ENCODE measurements at places on chromosomes 6 and 20.

DNA sequence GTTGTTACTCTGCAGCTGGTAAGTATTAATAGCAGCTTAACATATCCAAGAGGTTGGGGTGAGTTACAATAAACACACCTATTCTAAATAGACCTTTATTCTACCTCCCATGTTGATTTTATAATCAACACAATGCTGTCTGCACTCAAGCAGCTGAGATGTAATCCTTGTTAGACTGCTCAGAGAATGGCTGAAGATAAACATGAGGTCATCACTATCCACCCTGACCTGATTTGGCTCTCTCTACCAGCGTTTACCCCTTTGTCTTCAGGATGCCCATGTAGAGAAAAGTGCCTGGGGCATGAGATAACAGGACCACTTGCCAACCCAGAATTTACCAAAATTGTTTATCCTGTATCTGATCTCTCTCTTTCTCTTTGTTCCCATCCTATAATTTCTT is 220.7 kb upstream of the DEFB112 start:
- peak; percentile 10 for DNase-seq

DNA sequence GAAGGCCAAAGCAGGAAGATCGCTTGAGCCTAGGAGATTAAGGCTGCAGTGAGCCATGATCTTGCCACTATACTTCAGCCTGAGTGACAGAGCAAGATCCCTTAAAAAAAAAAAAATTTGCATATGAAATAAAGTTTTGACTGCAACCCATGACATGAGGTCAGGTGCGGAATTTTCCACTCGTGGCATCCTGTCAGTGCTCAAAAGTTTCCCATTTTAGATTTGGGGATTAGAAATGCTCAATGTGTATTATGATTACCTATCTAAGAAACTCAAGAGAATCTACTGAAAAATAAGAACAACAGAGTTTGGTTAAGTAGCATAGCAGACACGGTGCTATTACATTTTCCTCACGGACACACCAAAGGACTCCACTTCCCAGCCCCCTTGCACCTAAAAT is 11.7 kb downstream of the SLC23A2 start:
- DNase-seq: no peak

DNA sequence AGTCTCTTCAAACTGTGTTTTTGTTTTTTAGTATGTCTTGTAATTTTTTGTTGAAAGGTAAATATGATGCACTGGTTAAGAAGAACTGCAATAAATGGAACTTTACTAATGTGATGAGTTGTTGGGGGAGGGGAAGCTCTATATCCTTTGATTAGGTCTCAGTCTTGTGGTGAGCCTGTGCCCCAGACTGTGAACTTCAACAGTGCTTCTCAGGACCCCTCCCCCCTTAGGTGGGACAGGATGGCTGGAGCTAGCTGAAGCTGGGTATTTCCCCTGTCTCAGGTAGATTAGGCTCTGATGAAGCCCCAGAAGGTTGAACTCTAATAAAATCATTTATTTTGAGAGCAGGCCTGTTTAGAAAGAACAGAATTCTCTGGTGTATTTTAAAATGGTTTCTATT is 31.4 kb upstream of the TASP1 start:
- no peak for DNase-seq

DNA sequence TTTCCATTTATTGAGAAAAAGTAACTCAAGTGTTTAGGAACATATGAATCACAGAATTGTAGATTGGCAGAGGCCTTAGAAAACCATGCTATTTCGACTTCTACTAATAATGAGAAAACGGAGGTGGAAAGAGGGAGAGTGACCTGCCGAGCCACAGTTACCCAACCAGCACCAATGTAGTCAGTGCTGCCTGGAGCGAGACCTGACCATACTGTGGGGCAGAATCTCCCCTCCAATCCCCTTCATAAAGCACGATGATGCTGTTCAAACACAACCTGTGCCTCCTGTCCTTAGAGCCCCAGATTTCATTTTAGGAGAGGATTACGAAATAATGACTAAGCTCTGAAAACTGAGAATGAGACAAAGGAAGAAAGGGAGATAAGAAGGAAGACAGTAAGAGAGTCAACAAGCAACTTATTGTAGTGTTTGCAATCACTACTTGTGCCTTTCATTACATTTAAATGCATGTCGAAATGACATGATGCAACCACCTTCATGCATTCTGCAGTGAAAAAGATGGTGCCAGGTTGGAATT is 70.6 kb downstream of the ATXN1 start:
- peak; percentile 79 for DNase-seq

DNA sequence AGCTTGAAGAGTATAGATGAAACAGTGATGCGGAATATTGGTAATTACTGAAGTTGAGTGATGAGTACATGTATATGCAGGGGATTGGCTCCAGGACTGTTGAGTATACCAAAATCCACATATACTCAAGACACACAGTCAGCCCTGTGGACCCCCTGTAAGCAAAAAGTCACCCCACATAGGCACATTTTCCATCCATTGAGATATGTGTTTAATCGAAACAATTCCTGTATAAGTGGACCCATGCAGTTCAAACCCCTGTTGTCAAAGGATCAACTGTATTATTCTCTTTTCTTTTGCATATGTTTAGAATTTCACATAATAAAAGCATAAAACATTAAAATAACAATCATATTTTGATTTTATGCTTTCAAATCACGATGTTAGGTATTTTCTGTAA is 32.1 kb upstream of the FILIP1 start:
- no peak for DNase-seq

DNA sequence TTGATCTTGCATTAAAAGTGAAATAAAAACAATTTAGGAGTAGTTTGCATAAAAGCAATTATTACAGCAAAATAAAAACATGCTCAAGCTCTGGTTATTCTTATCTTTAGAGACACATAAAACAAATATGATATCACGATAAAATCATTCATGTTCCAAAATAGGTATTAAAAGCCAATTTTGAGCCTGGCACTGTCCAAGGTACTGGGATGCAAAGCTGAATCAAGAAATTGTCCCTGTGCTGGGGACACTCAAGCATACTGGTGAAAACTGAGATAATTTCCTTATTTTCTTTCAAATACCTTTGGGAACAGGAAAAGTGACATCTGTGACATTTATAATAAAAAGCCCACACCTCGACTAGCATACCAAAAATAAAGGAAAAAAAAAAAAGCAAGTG is 931 bp upstream of the MTCL3 start:
- DNase-seq: peak; percentile 13

- no peak for DNase-seq
These were observed 18.6 kb downstream of the SNX3 start for GRCh38 chr6:108242259-108242658.

DNA sequence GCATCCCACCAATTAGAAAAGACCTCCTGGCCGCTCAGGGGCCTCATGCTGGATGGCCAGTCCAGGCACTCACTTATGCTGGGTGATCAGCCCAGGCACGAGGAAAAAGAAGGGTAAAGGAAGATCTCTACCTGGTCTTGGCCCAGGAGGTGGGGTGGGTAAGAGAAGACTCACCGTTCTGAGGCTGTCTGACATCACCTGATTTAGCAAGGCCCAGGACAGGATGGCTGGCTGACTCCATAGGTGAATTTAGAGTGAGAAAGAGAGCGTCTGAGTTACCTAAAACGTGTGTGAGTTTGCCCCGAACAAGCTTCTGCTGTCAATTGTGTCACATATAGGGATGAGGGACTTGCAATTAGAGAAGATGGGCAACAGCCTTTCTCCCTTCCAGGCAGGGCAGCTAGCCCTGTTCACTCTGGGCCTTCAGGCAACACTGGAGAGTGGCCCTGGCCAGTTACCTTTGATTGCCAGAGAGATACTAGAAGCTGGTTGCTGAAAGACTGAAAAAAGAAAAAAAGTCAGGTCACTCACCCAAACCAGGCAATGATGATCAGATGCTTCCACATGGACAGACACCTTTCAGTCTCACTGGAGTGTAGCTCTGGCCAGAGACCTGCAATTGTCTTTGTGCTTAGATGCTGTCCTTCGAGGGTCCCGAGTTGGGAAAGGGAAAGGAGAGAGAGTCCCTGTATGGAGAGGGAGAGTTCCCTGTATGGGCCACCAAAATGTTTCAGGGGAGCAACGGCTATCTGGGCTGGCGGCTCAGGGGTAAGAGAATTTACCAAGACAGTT is 35.7 kb upstream of the IER3 start:
- peak; percentile 52 for DNase-seq

DNA sequence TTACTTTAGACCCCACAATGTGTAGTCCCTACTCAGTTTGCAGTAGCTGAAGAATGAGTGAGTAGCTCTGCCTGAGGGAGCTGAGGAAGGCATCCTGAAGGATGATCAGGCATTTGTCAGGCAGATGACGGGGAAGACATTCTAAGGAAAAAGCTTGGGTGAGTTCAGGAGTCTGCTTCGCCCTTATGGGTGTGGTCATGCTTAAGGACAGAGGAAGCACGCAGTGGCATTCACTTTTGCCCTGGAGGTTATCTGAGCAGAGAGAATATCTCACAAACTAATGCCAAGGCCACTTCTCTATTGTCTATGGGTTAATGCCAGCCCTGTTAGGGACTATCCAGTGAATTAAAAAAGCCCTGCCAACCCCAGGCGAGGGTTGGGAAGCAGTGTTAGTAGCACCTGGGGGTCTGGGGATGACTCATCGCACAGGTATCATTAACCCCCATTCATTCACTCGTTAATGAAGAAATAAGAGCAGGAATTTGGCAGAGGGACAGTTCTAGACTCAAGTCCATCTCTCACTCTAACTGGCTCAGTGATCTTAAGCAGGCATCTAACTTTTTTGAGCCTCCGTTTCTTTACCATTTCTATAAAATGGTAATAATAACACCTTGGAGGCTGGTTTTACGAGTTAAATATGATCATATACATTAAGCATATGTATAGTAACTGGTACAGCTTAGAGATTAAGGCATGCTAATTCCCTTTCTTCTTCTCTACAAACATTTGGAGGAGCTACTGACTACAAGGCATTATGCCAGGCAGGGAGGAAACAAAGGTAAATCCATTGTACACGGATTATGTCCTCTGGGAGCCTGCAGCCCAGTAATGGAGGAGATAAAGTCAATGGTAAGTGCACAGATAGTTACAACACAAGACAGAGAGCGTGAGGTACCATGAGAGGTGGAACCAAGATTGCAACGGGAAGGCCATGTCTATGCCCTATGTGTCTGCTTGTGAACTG is 93.2 kb upstream of the AKIRIN2 start:
- peak; percentile 52 for DNase-seq

- no peak for DNase-seq
These were observed 14.8 kb downstream of the IGF2R start for GRCh38 chr6:159983641-159984080.

- DNase-seq: no peak
These were observed 29.3 kb downstream of the PPARD start for GRCh38 chr6:35371494-35372262.

DNA sequence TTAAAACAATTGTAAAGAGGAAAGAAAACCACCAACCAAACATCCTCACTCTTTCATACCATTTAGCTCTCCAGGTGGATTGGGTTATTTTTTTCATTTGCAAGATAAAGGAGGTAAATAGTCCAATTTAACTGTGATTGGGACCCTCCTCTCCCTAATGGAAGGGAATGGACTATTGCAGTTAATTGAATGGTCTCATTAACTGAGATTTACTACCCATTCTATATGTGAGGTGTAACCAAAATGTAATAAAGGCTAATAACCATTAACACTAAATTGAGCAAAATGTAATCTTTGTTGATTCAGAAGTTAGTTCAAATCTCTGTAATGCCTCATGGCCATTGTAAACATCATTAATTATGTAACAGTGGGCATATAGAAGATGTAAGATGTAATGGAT is 105.0 kb downstream of the KLHL32 start:
- DNase-seq: no peak

- no peak for DNase-seq
These were observed 10.6 kb upstream of the CCN5 start for GRCh38 chr20:44704551-44704971.

DNA sequence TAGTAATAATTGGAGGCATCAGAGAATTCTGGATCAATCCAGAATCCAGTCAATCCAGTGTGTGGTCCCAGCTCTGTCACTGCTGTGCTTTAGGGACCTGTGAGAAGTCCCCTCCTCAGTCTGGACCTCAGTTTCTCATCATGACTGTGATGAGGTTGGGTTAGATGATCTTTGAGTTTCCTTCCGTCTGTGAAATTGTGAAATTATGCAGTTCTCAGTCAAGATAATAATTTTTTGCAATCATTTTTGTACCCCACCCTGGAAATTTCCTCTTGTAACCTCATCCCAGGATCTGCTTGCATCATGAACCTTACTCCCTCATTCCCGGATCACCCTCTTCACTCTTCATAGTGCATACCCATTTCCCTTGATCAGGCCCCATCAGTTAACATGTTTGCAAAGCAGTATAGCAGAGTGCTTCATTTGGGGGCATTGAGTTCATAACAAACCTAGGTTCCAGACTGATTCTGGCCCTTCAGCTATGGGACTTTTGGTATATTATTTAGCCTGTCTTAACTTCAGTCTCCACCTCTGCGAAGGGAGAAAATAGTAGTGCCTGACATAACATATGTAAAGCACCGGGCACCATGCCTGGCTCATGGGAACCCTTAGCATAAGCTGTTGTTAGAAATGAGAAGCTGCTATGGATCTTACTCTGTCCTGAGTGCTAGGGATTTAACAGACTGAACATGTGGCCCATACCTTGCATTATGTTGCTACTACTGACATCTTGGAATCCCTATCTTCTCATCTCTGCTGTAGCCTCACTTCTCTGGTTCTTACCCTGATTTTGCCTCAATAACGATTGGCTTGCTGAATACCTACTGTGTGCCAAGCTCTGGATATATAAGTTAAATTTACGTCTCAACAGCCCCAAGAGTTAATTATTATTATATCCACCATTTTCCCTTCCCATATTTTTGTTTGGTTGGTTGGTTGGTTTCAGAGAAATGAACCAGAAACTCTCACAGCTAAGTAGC is 1.3 kb downstream of the ZNF76 start:
- no peak for DNase-seq

DNA sequence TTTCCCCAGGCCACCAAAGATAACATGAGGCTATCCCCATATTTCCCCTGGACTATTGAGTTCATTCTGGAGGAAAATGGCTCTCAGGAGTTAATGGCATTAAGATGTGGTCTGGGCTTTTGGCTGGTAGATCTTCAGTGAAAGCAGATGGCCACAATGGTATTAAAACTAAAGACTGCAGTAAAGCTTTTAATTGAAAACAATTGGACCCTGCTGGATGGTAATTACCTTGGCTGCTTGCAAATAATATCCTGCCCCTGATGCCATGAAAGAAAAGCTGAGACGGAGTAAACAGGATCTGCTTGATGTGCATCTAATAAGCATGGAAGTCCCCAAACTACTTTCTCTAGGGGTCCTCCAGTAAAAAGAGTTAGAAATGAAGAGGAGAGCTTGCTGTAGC is 255.8 kb downstream of the QKI start:
- DNase-seq: no peak

GRCh38 chr20:815914-816606 is 17.5 kb upstream of the FAM110A start:
- DNase-seq: peak; percentile 60

GRCh38 chr6:56803594-56803993 is 151.3 kb upstream of the BEND6 start:
- no peak for DNase-seq

Data from epithelial cell of esophagus (primary cell).